ENCODE measurements at places on chromosomes 16 and 17. TPM values are rescaled to one million over a fixed set of nuclear protein-coding genes. Genes with fewer than 3 reads are reported as not detected.
A peak's percentile ranks its signal among the peaks of the same experiment; 100 is the strongest.

- no peaks in the 10 kb centered on the region for H3K36me3 ChIP-seq
- no peak overlapping the region for H3K27ac ChIP-seq
- H3K4me1 ChIP-seq: no peaks in the 10 kb centered on the region
- peaks cover 28% of the 10 kb centered on the region for H3K27me3 ChIP-seq
- no peak for DNase-seq
These were observed 14.9 kb upstream of the CBFA2T3 start for GRCh38 chr16:88991813-88992350.

DNA sequence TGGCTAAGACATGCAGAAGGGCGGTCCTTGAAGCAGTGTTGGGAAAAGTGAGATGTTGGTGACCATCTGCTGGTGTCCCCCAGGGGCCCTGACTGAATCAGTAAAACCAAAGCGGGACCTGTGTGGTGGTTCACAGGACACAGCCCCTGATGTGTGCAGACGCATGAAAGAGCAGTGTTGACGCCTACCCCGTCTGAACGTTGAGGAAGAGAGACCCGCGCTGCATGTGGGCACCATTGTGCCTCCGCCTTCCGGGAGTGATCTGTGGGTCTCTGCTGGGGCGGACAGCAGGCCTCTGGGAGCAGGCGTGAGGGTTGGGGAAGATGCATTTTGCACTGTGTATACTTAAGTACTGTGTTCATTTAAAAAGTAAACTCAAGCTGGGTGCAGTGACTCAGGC lies 31.6 kb downstream of the MGRN1 start:
- no peak overlapping the region for H3K4me3 ChIP-seq
- no peak for DNase-seq
- no peak overlapping the region for H3K27ac ChIP-seq
- H3K27me3 ChIP-seq: peaks cover 3% of the 10 kb centered on the region

- H3K27me3 ChIP-seq: no peaks in the 10 kb centered on the region
- peak overlapping the region; percentile 71 for H3K4me3 ChIP-seq
- H3K36me3 ChIP-seq: peaks cover 24% of the 10 kb centered on the region
These were observed 39.7 kb downstream of the USP10 start for GRCh38 chr16:84739349-84740124.

DNA sequence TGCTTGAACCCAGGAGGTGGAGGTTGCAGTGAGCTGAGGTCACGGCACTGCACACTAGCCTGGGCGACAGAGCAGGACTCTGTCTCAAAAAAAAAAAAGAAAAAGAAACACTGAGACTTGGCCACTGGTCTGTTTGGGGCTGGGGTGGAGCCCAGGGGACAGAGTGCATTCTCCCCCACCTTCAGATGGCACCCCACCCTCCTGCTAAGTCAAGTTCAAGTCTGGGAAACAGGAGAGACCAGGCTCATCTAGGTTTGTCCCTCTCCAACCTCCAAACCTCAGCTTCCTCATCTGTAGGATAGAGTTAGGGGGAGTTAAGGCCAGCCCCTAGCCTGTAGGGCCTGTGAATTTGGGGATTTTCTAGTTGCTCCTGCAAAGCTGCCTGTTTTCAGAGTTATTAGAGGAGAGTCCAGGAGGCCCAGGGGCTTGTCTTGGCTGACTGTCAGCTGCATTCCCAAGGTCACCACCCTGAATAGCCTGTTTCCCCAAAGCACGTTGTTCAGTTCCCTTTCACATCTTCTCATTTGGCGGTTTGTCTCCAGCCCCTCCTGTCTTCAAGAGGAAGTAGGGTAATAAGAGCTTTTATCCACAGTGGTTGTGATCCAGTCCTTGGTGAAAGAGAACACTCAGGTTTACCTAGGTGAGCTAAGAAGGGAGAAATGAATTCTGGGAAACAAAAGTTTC lies 2.2 kb downstream of the MT3 start:
- no peaks in the 10 kb centered on the region for H3K36me3 ChIP-seq
- H3K4me3 ChIP-seq: no peak overlapping the region
- no peak for DNase-seq
- peaks cover 37% of the 10 kb centered on the region for H3K27me3 ChIP-seq
- no peak overlapping the region for H3K27ac ChIP-seq

DNA sequence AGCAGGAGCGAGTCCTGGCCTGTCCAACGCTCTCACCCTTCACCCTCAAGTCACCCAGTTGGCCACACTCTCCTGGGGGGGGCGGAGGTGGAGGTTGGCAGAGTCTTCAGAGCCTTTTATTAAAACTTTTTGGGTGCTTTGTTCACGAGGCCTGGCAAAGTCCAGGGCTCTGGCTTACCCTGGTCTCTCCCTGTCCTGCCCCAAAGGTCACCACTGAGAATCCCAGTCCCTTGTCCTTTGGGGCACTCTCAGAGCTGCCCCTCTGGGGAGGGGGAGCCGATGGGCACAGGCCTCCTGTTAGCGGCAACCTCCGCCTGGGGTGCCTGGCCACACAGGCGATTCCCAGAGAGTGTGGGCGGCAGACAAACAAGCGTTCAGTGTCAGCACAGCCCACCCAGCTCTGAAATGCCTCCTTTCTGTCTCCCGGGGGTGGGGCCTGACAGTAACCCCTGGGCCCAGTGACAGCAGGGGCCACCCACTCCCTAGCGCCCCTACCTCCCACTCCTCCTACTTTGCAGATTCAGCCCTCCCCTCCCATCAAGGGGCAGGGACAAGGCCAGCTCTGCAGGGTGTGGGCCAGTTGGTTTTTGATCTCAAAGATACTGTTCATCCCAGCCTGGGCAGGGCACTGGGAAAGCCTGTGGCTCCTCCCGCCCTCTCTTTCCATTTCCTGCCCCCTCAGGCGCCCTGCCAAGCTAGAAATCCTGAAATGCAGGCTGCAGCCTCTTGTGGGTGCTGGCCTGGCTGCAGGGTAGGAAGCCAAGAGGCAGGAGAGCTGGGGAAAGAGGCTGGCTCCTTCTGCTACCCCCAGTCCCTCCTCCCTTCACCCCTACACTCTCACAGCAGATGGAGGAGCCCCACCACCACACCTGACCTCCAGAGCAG lies 36.6 kb upstream of the EMP2 start:
- H3K36me3 ChIP-seq: no peaks in the 10 kb centered on the region
- peak; percentile 35 for DNase-seq
- H3K27me3 ChIP-seq: peaks cover 16% of the 10 kb centered on the region
- no peak overlapping the region for H3K4me3 ChIP-seq

DNA sequence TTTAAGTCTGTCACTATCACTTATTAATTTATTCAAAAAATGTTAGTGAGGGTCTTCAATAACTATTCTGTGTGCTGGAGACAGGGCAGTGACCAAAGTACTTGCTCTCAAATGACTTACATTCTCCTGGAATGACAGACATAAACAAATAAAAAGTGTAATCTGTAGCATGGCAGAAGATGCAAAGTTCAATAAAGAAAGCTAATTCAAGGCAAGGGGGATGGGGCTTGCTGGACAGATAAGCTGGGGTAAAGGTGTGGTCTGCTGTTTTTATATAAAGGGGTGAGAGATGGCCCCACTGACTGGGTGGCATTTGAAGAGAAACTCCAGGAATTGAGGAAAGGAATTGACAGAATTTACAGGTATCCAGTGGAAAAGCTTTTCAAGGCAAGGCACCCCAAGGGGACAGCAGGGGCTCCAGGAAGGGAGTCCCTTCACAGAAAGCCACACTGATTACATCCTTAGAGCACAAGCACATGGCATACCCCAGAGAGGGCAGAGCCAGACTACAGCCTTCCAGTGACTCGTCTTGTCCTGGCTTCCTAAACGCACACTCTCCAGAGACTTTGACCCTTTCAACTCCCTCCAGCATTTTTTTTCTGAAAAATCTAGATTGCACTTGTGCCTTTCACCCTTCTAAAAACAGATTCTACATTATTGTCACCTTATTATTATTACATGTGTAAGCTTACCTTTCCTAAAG lies 123.7 kb upstream of the HS3ST3A1 start:
- H3K27me3 ChIP-seq: no peaks in the 10 kb centered on the region
- H3K27ac ChIP-seq: peak overlapping the region; percentile 33
- no peak for DNase-seq
- peaks cover 54% of the 10 kb centered on the region for H3K4me1 ChIP-seq
- no peak overlapping the region for H3K4me3 ChIP-seq

GRCh38 chr17:28255616-28256015 lies 63.4 kb upstream of the TMEM97 start:
- H3K4me3 ChIP-seq: no peak overlapping the region
- no peak overlapping the region for H3K27ac ChIP-seq
- H3K4me1 ChIP-seq: peaks cover 17% of the 10 kb centered on the region
- peaks cover 24% of the 10 kb centered on the region for H3K27me3 ChIP-seq
- H3K36me3 ChIP-seq: no peaks in the 10 kb centered on the region
- DNase-seq: no peak

- peak; percentile 12 for DNase-seq
- H3K4me3 ChIP-seq: no peak overlapping the region
- no peaks in the 10 kb centered on the region for H3K27me3 ChIP-seq
- no peak overlapping the region for H3K27ac ChIP-seq
- peaks cover 5% of the 10 kb centered on the region for H3K36me3 ChIP-seq
- H3K4me1 ChIP-seq: peaks cover 26% of the 10 kb centered on the region
These were observed 18.8 kb upstream of the ERN1 start for GRCh38 chr17:64148699-64149098.

GRCh38 chr17:30503558-30503957 lies 26.4 kb downstream of the GOSR1 start:
- H3K4me3 ChIP-seq: no peak overlapping the region
- H3K36me3 ChIP-seq: peaks cover 36% of the 10 kb centered on the region
- peak; percentile 44 for DNase-seq
- peaks cover 22% of the 10 kb centered on the region for H3K4me1 ChIP-seq
- H3K27me3 ChIP-seq: peaks cover 2% of the 10 kb centered on the region

DNA sequence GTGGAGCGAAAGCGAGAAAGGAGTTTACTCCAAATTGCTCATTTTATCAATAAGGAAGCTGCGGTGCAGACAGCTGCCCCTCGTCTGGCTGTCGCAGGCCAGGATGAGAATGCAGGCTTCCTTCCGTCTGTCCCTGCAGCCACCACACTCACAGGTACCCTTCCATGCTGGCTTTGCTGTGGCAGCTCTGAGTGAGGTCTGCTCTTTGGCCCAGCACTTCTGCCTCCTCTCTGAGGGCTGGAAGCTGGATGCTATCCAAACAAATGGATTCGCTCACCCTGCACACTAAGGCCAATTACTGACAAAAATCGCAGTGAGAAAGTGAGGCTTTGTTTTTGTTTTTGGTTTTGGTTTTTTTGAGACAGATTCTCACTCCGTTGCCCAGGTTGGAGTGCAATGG lies 7.0 kb downstream of the ARMC7 start:
- no peak for DNase-seq
- peaks cover 22% of the 10 kb centered on the region for H3K4me1 ChIP-seq
- no peak overlapping the region for H3K4me3 ChIP-seq
- peaks cover 6% of the 10 kb centered on the region for H3K27me3 ChIP-seq
- peaks cover 15% of the 10 kb centered on the region for H3K36me3 ChIP-seq

GRCh38 chr17:72778169-72779151 lies 314.0 kb downstream of the SLC39A11 start:
- H3K36me3 ChIP-seq: no peaks in the 10 kb centered on the region
- H3K4me1 ChIP-seq: no peaks in the 10 kb centered on the region
- no peak for DNase-seq
- no peak overlapping the region for H3K4me3 ChIP-seq
- no peak overlapping the region for H3K27ac ChIP-seq
- no peaks in the 10 kb centered on the region for H3K27me3 ChIP-seq

DNA sequence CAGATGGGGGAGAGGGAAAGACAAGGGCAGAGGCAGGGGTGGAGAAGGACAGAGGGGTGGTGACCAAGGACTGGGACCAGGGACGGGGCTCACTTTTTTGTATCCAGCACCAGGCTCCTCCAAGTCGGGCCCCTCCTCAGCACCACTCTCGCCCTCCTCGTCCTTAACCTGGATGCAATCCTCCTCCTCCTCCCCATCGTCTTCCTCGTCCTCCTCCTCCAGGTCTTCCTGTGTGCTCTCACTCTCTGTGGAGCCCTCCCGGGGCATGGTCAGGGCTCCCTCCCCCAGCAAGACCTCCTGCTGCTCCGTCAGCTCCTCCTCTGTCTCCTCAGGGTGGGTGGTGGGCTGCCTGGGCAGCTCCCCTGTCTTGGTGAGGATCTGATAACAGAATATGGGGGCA lies 16.8 kb downstream of the G6PC3 start:
- peak overlapping the region; percentile 68 for H3K4me3 ChIP-seq
- peaks cover 50% of the 10 kb centered on the region for H3K4me1 ChIP-seq
- peaks cover 2% of the 10 kb centered on the region for H3K27me3 ChIP-seq
- H3K27ac ChIP-seq: peak overlapping the region; percentile 91
- no peak for DNase-seq

- no peak overlapping the region for H3K4me3 ChIP-seq
- no peaks in the 10 kb centered on the region for H3K36me3 ChIP-seq
- no peak overlapping the region for H3K27ac ChIP-seq
- H3K4me1 ChIP-seq: peaks cover under 1% of the 10 kb centered on the region
These were observed 20.0 kb upstream of the XYLT2 start for GRCh38 chr17:50325906-50326305.

- no peak for DNase-seq
- H3K4me1 ChIP-seq: peaks cover 31% of the 10 kb centered on the region
- H3K27me3 ChIP-seq: peaks cover 3% of the 10 kb centered on the region
- H3K36me3 ChIP-seq: peaks cover 8% of the 10 kb centered on the region
- no peak overlapping the region for H3K27ac ChIP-seq
These were observed 3.5 kb downstream of the ZNF629 start for GRCh38 chr16:30783280-30784109.

- no peak overlapping the region for H3K27ac ChIP-seq
- H3K4me1 ChIP-seq: no peaks in the 10 kb centered on the region
- no peaks in the 10 kb centered on the region for H3K36me3 ChIP-seq
- no peak for DNase-seq
- no peak overlapping the region for H3K4me3 ChIP-seq
- peaks cover 3% of the 10 kb centered on the region for H3K27me3 ChIP-seq
These were observed 34.3 kb upstream of the LGALS9 start for GRCh38 chr17:27596566-27597187.

GRCh38 chr16:35570946-35571345 lies 2111.5 kb downstream of the TP53TG3F start:
- no peaks in the 10 kb centered on the region for H3K27me3 ChIP-seq
- no peak for DNase-seq
- H3K36me3 ChIP-seq: no peaks in the 10 kb centered on the region
- no peak overlapping the region for H3K4me3 ChIP-seq
- H3K27ac ChIP-seq: no peak overlapping the region

GRCh38 chr17:79132271-79133064 lies 57.8 kb downstream of the ENGASE start:
- H3K27me3 ChIP-seq: peaks cover 49% of the 10 kb centered on the region
- H3K4me1 ChIP-seq: no peaks in the 10 kb centered on the region
- H3K4me3 ChIP-seq: no peak overlapping the region
- no peaks in the 10 kb centered on the region for H3K36me3 ChIP-seq
- DNase-seq: no peak

DNA sequence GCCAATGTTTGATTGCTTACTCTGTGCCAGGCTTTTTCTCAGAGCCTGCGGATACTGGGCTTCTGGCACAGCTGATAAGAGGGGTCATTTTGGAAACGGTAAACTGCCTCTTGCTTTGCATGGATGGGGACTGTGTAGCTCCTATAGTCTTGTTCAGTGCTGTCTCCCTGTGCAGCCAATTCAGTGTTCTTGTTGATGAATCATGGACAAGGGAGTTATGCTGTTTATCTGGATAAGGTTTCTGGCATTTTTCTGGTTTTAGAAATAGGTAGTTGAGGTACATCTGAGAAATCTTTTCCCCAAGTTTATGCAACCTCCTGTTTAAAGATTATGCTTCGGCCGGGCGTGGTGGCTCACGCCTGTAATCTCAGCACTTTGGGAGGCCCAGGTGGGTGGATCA lies 16.7 kb upstream of the TANGO6 start:
- peaks cover 2% of the 10 kb centered on the region for H3K27me3 ChIP-seq
- peaks cover 20% of the 10 kb centered on the region for H3K36me3 ChIP-seq
- DNase-seq: no peak
- H3K27ac ChIP-seq: no peak overlapping the region

Gene ASGR1
- 1.0 TPM for total RNA-seq

Gene ZG16
- total RNA-seq: not detected

Gene DOC2A
- not detected for total RNA-seq

Gene HSPB9
- not detected for total RNA-seq

Gene KIF2B
- total RNA-seq: not detected
